RWPE2 (cell line): ENCODE measurements at places on chromosomes 3 and 15.

DNA sequence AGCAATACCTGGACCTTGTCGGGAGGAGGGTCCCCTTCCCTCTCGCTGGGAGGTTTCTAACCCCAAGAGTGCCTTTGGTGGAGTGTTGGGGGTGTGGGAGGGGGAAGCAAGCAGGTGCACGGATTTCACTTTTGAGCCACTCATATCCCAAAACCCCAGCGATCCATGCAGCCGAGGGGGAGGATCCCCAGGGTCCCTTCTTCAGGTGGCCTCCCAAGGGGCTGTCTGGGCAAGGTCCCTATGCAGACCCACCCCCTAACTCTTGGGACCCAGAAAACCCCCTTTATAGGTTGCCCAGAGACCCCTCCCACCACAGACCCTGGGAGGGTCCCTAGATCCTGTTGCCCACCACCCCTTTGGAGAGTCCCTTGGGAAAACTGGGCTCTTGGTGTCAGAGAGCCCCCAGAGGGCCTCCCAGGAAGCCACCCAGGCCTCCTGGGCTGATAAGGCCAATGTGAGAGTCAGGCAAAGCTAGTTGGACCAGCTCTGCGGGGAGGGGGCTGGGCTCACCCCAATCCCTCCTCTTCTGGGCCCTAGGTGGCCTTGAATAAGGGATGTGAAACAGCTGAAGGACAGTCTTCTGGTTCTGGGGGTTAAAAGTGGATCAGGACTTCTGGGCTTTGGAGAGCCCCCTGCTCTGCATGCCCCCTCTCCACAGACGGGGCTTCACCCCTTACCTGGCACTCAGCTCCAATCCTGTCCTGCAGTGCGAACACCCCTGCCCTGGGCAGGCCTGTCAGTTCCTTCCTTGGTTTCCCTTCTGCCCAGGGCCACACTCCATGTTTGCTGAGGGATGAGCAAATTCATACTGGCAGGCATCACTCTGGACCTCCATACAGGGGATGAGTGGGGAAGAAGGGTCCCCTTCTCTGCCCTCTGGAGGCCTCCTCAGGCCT, 932 bp upstream of the PLCD1 start:
- no peak for DNase-seq

DNA sequence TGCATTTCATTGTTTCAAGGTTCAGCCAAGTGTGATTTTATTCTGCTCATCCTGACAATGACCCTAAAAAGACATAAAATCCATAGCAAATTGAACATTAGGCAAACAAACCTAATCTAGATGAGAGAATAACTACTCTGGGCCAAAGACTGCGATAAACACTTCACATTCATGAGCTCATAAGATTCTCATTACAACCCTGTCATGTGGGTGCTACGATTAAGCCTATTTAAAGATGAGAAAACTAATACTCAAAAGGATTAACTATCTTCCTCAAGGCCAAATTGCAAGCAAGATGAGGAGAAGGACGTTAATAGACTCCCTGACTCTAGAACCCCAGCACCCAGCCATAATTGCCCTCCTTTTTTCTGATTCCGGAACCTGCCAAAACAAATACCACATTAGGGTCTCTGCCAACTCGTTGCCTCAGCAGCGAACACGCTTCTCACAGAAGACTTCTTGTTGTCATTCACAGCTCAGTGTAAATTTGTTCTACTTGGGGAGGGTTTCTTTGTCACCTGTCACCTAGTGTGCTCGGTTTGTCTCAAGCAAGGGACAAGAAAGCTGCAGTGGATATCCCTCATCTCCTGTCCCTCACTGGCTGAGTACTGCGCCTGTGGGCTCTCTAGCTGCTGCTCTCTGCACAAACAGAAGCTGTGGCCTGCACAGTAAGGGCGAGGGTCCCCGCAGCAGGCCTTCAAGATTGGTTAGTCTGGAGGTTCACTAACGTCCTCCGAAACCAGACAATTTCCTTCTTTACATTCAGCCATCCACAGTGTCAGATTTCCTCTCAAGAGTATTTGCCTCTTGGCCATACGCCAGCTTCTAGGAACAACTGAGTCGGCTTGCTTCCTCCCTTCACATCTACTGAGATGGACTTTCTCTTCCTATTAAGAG, 200.0 kb upstream of the UBE2E2 start:
- DNase-seq, result no peak

DNA sequence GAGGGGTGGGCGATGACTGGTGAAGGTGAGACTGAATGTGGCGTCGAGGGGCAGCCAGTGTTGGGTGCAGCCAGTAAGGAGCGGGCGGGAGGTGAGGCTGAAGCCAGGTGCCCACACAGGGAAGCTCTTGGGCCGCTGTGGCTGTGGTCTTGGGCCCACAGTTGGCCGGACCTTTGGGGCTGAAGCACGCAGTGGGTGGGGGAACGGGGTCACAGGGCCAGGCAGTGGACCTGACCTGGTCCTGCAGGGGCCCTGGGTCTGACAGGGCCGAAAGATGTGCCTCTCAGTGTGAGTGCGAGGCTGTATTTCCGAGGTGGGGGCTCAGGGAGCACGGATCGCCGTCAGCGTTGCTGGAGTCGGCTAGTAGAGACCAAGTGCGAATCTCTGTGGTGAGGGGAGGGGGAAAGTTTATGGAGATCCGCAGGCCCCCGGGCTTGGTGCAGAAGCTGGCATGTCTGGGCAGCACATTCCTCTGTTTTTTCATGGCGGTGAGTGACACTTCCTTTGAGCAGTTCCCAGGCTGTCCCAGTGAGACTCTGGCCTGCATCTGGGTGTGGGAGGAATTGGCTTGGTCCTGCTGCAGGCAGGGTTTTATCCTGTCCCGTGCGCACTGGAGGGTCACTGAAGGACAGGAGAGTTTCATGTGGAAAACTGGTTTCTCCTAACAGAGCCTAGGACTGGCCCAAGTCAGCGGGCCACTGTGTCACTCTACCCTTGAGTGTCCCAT, 100.8 kb downstream of the TMEM266 start:
- no peak for DNase-seq

DNA sequence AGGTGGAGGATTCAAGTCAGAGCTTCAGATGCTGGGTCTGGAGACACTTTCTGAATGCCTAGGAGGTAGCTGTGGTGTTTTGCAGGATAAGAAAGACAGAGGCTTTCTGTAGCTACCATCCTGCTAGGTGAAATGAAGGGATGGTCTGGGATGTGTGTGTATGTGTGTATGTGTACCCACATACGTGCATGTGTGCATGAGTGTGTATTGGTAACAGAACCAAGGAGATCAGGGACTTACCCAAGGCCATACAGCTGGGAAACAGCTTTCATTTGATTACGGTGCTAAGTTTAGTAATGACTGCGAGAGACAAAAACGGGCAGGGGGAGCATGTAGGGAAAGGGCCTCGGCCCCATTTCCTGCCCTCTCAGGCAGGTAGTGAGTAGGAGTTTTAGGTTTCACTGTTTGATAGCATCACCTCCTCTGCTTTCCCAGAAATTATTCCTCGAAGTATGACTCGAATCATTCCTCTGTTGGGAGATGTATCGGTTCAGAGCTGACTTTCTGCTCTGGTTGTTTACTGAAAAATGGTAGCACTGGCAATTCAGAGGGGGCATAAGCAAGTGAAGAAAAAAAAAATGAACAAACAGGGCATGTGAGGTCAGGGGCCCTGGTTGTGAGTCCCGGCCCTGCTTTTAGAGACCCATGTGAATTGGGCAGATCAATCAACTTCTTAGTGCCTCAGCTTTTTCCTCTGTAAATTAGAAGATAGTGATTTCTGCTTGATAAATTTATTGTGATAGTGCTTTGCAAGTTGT, 130.7 kb downstream of the LPP start:
- DNase-seq, result no peak

DNA sequence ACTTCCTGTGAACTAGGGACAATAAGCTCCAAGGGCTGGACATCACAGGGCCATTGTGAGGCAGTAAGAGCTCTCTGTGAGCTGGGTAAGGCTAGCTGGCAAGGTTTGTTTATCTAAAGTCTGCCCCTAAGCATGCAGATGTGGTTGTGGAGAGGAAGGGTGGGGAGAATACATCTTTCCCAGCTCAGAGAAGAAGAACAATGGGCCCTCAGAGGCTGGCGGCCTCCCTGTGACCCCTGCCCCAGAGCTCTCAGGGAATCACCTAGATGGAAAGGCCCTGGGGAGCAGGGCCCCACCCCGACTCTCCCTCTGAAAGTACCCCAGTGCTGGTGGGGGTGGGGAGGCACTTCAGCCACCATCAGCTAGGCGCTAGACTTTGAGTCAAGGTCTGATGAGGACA, 4.3 kb upstream of the AP3B2 start:
- no peak for DNase-seq

DNA sequence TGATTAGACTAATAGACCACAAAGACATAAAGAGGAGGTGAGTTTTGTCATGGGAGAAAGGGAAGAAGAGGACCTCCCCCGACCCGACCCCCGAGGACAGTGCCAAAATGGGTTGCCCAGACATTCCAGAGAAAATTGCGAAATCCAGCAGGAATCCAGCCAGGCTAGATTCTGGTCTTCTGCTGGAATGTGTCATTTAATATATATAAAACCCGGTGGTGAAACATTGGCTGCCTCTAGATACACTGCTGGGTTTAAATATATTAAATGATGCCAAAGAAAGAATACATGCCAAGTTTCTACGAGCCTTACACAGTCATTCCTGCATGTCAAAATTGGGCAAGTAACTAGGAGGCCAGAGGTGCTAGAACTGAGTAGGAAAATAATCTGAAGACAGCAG, 45.3 kb upstream of the SPESP1 start:
- DNase-seq, result no peak

DNA sequence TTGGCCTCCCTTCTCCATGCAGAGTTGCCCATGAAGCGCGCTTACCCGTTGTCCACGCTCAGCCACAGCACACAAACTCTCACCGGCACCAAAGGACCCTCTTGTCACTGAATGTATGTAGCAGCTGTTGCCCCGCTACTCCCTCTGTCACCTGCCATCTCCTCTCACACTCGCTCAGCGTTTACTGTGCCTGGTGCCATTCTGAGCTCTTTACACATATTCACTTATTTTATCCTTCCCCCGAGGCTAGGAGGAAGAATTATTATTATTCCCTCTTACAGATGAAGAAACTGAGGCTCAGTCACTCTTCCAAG, 41.7 kb upstream of the PRR23E start:
- DNase-seq, result no peak

- peak; percentile 85 for DNase-seq
Measured at GRCh38 chr3:43181202-43181821, 75.4 kb upstream of the POMGNT2 start.

DNA sequence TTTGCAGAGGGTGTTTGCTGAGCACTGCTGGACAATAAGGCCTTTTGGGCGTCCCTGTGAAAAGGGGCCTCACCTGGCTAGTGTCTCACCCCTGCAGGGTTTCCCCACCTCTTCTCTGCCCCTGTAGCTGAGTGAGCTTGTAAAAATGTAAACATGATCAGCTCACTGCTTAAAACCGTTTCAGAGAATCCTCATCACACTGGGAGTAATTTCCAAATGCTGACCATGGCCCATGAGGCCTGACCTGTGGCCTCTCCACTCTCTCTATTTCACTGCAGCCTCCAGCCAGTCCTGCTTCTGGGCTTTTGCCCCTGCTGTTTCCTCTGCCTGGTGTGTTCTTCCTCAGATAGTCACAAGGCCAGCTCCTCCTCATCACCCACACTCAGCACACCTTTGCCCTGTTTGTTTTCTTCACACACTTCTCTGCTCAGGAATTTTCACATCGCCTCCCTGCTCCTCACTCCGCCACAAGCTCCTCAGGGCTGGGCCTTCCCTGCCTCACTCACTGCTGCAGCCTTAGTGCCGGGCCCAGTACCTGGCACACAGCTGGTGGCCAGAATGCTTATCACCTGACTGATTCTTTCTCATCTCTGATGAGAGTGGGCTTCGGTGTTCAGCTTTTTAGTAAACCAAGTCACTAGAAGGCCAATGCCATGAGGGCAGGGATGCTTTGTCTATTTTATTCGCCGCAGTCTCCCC, 79.3 kb upstream of the SEC13 start:
- no peak for DNase-seq

DNA sequence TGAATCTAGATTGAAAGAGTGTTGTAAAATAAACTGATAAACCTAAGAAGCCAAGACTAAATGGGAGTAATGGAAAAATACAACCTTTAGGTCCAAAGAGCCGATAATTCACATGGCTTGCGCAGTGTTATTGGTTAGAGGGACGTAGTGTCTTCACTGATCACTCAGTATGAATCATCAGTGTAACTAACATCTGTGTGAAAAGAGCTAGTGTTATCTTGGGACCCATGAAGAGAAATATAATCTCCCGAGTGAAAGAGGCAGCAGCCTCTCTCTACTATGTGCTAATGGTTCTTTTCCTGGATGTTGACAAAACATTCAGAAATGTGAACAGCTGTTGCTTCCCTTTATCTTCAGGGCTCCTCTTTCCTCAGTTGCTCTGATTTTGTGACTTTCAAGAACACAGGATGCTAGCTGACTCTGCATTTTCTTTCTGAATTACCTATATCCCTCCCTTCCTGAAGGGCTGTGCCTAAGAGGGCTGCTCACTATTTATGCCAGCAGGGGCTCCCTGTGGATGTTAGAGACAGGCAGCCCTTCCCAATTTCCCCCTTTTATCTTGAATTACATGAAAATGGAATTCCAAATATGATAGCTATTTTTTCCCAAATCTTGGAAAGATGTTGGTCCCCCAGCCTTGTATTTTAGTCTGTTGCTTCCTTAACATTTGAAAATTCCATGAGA, 128.8 kb downstream of the GRM7 start:
- DNase-seq, result no peak

- no peak for DNase-seq
Measured at GRCh38 chr3:46895761-46896160, 18.2 kb downstream of the PTH1R start.

- DNase-seq, result no peak
Measured at GRCh38 chr3:14595561-14595960, 55.4 kb upstream of the GRIP2 start.

DNA sequence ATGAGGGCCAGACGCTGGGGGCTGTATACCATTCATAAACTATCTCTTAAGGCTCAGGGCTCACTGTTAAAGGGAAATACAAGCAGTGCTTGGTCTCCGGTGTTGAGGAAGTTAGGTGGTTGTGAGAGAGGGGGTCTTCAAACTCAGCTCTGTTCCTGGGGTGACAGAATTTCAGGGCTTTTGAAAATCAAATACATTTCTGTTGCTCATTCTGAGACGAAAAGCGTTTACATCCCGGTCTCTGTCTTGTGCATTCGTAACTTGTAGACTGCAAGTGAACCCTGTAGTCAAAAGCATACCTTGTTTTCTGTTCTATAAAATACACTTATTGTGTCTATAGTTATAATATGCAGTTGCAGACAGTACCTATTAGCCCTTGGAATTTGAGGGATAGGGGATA, 1.7 kb downstream of the SLCO3A1 start:
- no peak for DNase-seq

- DNase-seq, result no peak
Measured at GRCh38 chr3:157103280-157103679, 56.7 kb downstream of the CCNL1 start.

GRCh38 chr3:188749010-188749617, 422.7 kb upstream of the TPRG1 start:
- no peak for DNase-seq
